Activated CD8-positive, alpha-beta memory T cell treated with anti-CD3 and anti-CD28 coated beads for 48 hours (primary cell): ENCODE measurements at places on chromosomes 16 and 17.

DNA sequence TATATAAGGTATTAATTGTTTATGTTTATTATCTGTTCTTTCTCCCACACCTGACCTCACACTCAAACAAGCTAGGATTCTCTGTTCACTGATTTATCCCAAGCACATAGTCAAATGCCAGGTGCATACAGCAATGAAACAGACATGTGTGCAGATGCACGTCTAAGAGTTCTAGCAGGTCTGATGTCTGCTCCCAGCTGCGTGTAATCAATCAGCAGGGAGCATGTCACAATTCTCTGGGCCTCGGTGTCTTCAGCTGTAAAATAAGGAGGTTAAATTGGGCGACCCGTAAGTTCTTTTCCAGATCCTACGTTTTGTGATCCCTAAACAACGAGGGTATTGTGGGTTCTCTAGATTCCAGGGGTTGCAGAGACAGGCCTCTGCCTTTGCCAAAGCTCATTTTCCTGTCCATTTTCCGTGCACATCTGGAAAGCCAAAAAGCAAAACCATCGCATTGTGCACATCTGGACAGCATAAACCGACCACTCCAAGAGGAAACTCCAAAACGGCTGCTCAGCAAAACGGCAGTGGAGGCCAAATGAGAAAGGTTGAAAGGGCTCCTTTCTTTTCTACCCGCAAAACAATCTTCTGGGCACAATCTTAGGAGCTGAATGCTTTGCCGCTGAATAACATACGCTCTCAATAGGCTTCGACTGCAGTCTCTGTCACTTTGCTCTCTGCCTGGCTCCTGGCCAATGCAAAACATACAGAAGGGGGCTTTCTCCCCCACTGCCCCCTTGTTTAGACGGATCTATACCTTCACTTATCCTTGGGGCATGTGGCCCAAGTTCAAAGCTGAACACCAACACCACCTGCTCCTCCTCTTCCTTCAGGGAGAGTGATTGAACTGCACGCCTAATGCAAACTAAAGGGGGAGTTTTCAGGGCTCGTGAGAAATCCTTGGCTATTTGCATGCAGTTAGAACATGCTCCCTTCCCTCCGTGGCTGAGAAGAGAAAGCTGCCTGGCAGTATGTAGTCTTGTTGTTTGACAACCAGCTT, 426.3 kb downstream of the SLC39A11 start:
- no peak for DNase-seq

DNA sequence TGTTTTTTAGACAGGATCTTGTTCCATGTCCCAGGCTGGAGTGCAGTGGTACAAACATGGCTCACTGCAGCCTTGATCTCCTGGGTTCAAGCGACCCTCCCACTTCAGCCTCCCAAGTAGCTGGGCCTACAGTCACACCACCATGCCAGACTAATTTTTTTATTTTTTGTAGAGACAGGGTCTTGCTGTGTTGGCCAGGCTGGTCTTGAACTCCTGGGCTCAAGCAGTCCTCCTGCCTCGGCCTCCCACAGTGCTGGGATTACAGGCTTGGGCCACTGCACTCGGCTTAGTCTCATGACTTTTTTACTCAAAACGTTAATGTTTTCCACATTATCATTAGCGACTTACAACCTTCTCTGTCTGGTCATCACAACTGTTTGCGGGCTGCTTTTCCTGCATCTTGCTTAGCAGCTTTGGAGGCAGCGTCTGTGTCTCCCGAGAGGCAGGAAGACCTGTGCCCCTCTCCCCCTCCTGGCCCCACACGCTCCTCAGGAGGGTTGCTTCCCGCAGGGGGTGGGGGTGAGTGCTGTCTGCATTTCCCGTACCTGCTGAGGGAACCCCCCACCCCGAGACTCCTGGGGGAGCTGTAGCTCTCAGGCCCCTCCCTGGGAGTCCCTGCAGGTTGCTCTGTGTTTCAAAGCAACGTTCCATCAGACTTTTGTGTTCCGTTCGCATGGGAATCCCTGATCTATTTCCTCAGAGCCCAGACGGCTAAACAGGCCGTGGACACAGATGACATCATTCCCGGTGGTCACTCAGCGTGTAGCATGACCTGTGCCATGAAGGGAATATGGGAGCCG, 52.6 kb downstream of the PGS1 start:
- no peak for DNase-seq

GRCh38 chr17:81534157-81535006, 6.2 kb downstream of the FSCN2 start:
- no peak for DNase-seq

GRCh38 chr16:16038950-16039349, 89.5 kb downstream of the ABCC1 start:
- DNase-seq, result no peak

GRCh38 chr17:80605326-80606066, 60.9 kb downstream of the RPTOR start:
- no peak for DNase-seq

DNA sequence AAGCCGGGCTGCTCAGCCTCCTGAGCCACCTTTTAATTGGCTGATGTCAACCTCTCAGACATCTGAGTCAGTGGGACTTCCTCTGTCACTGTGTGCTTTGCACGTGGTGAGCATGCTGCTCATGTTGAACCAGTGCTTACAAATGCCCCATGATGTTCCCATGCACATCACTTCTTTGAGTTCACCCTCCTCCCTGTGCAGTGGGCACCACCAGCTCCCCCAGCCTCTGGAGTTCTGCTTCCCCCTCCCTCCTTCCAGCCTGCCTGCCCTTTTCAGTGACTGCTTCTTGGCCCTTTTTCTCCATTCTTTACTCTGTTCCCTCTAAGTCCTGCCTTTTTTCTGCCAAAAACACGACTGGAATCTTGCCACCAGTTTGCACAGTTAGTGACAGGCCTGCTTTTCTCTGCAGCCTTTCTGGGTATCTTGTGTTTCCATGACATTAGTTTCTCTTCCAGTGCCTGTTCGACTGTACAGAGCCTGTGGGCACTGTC, 41.6 kb downstream of the USP10 start:
- DNase-seq, result no peak

DNA sequence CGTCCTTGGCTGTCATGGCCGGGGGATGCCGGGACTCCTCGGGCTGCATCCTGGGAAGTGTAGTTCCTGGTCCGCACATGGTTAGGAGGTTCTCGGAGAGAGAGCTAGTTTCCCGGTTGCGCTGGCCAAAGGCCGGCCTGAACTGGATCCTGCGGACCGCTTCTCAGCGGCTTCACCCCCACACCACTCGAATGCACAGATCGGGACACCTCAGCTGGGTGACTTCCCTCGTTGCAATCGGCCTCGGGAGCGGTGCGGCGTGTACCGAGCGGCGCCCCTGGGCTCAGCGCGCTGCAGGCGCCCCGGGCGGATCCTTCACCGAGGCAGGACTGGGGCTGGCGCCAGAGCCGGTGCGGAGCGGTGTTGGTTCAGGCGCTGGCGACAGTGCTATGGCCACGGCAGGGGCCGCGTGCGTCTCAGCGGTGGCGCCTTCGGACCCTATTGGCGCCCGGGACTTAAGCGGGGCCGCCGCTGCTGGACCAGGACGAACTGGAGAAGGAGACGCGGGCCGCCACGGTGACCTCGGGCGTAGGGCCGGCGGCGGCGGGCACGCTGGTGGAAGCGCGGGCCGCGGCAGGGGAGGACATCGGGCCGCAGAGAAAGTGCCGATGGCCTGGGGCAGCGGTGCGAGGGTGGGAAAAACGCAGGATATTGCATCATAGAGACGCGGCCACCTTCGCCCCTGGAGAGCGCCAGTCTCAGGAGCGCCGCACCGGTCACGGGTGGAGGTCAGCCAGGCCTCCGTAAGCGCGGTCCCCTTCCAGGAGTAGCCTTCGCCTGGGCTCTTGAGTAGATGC, 11.4 kb downstream of the ZNF629 start:
- peak; percentile 44 for DNase-seq

GRCh38 chr17:34475296-34475695, 104.1 kb upstream of the TMEM132E start:
- no peak for DNase-seq

GRCh38 chr17:64500487-64500859, 3.6 kb upstream of the POLG2 start:
- no peak for DNase-seq

GRCh38 chr16:10663146-10663545, 31.6 kb downstream of the TEKT5 start:
- no peak for DNase-seq

- DNase-seq, result no peak
Measured at GRCh38 chr17:45851464-45851863, 6.8 kb downstream of the SPPL2C start.

DNA sequence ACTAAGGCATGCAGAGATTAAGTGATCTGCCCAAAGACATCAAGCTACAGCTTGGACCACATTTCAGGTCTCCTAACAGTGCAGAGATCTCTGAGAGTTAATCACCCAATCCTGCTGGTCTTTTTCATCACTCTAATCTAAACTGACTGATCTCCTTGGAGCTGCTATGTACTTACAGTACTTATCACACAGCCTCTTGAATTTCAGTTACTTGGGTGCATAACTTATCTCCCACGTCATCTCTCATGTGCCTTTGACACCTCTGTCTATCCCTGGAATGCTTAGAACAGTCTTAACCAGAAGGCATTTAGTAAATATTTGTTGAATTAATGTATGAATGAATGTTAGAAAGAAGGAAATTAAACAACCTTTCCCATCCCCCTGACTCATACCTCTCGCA, 139.0 kb downstream of the SNX11 start:
- no peak for DNase-seq

GRCh38 chr17:29048440-29049368, 5.8 kb downstream of the PIPOX start:
- DNase-seq, result no peak

GRCh38 chr17:34313164-34313563, 6.1 kb upstream of the CCL8 start:
- DNase-seq, result no peak

DNA sequence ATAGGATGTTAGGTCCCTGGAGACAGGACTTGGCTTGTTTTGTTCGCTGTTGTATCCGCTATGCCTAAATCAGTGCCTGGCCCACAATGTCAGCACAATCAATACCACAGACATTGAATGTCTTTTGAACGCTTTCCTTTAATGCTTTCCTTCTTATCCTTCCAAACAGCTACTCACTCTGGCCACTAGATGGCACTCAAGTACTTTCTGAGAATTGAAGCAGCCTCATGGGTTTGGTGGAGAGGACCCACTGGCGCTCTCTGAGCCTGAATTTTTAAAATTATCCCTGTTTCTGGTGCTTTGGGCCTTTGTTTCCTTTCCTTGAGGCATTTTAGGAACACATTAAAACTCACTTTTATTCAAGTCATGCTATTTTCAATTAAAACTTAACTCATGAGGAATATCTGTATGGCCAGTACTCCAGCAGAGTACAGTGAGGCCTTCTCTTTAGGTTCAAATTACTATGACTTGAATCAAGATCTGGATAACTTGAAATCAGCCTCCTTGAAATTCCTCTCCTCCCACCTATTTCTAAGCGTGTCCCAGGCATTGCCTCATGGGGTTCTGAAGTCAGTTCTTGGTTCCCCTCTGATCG, 3.2 kb upstream of the NLRP1 start:
- no peak for DNase-seq

GRCh38 chr16:23131436-23131835, 17.8 kb downstream of the USP31 start:
- DNase-seq, result no peak

GRCh38 chr17:45813048-45813725, 29.1 kb downstream of the CRHR1 start:
- no peak for DNase-seq

GRCh38 chr17:75549246-75550138, 24.0 kb downstream of the LLGL2 start:
- DNase-seq, result no peak

DNA sequence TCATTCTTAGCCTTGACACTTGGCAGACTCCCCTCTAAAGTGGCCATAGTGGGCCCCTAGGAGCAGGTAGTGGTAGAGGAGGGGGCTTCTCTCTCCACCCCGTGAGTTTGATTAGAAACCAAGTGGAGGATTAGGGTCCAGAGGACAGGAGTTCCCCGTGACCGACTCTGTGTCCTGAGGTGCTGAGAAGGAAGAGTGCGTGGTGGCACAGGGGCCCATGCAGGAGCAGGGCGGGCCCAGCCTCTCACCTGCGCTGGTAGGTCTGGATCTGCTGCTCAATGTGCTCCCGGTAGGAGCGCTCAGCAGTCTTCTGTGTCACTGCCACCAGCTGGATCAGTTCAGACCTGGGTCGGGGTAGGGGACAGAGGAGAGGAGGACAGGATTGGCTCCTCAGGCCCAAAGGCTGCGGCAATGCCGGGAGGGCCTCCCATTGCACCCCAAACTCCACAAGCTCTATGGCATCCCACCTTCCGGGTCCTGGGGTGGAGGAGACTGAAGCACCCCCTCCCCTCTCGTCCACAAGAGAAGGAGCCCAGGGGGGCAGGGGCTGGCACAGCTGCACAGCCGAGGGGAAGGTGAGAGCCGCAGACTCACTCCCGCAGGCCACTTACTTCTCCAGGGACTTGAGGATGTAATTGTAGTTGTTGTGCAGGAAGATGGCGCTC, 6.2 kb downstream of the ZACN start:
- no peak for DNase-seq

GRCh38 chr17:73956595-73957465, 246.6 kb upstream of the RPL38 start:
- peak; percentile 9 for DNase-seq

DNA sequence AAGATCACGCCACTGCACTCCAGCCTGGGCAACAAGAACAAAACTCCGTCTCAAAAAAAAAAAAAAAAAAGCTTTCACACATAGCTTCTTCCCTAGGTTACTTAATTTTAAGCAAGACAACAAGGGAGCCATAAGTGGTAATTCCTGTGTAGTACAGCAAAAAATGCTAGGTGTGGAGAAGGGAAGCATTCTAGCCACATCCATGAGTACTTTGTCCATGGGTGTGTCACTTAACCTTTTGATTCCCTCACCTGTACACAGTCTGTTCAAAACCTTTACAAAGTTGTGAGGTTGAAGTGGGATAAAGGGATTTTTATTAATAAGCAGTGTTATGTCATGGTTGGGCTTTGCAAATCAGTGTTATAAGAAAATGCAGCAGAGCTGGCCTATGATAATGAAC, 4.5 kb downstream of the NME2 start:
- no peak for DNase-seq

- DNase-seq, result no peak
Measured at GRCh38 chr17:80513892-80514291, 30.7 kb upstream of the RPTOR start.

DNA sequence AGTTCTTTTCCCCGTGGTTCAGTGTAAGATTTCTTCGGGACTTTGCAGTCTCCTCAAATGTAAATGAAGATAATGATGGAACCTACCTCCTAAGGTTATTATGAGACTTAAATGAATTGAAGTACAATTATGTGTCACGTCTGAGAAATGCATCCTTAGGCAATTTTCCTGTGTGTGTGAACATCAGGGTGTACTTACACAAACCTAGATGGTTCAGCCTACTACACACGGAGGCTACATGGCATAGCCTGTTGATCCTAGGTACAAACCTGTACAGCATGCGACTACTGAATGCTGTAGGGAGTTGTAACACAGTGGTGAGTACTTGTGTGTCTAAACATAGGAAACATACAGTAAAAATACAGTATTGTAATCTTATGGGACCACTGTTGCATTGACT, 1.1 kb upstream of the FAM20A start:
- no peak for DNase-seq
